ENCODE measurements at places on chromosomes 4 and X.

DNA sequence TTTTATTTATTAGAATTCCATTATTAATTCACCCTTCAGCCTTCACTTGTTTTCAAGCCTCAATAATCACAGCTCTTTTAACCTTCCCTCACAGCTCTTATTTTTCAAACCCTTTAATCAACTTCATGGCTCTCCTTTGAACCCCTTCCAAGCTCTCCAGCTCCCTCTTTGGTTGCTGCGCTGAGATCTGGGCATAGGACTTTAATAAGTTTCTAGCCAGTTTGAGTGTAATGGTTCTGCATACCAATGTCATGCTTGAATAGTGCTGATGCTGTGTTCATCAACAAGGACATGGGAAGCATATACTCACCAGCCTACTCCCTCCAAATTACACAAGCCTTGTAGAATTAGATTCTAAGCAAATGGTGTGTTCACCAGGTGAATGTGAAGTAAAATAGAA is 3.5 kb upstream of the RNF212 start:
- DNase-seq: no peak

DNA sequence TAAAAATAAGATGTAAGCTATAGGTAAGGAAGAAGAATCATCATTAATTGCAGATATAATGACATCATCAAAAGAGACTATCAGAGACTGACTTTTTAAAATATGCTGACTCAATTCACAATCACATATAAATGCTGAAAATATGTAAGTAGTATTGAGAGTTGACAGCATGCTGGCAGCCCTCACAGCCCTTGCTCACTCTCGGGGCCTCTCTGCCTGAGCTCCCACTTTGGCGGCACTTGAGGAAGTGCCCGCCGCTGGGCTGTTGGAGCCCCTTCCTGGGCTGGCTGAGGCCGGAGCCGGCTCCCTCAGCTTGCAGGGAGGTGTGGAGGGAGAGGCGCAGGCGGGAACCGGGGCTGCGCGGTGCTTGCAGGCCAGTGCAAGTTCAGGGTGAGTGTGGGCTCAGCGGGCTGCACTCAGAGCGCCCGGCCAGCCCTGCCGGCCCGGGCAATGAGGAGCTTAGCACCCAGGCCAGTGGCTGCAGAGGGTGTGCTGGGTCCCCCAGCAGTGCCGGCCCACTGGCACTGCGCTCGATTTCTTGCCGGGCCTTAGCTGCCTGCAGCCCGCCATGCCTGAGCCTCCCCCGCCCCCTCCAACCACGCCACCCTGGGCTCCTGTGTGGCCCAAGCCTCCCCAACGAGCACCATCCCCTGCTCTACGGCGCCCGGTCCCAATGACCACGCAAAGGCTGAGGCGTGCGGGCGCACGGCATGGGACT is 68.9 kb downstream of the RAB28 start:
- no peak for DNase-seq

GRCh38 chrX:119625843-119626242 is 19.6 kb upstream of the NKRF start:
- DNase-seq: no peak

GRCh38 chrX:104284507-104284906 is 29.8 kb upstream of the ESX1 start:
- DNase-seq: no peak

GRCh38 chrX:154039577-154039976 is 19.9 kb upstream of the IRAK1 start:
- DNase-seq: no peak

Measured in cerebellum (tissue), 4 donors.